Stimulated activated CD4-positive, alpha-beta T cell treated with anti-CD3 and anti-CD28 coated beads, Interleukin-1b, Interleukin-23, amount 100 ng/mL, for 1 hour (primary cell): ENCODE measurements at places on chromosomes 16 and 17.

DNA sequence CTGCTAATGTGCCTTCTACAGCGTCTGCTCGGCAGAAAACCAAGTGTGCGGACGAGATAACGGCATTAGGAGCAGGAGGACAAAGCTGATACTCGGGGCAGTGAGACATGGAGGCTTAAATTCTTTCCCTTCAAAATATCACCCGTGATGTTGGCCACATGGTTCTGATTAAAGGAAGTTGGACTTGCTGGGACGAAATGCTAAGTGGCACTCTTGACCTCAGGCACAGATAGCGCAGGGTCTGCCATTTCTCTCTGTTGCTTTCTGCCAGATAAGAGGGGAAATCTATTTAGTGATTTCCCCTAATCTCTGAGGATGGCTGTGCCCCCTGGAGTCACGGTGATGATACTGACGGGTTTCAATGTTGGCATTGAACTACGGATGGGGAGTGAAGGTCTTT, 509.6 kb upstream of the EEF2KMT start:
- DNase-seq = no peak

DNA sequence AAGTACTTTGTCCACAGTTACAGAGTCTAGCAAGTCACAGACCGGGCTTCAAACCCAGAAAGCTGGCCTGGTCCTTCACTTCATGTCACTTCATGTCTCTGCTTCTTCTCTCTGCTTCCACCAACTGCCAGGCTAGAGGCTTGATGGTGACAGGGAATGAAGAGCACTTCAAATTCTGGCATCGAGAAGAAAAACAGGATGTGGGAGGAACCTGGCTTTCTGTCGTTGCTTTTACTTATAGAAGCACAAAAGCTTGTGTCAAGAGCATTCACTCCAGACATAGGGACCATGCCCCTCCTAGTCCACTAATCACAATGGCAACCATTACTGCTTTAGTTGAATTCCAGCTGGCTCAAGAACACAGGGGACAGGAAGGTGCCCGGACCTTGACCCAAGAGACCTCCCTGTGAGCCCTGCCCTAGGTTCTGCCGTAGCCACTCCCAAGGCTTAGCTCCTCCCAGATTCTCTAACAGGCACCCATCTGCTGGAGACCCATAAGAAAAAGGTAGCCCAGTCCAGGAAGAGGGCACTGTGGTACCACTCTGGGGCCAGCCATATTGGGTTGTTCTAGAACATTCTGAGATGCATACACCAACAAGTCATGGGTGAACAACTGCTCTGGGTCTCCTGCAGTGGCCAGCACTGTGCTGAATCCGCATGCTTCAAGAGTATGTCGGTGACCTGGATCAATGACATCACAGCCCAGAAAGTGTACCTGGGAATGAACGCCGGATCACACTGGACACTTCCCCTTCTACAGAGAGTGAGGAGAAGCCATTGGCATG, 181.8 kb downstream of the C16orf95 start:
- DNase-seq = no peak

DNA sequence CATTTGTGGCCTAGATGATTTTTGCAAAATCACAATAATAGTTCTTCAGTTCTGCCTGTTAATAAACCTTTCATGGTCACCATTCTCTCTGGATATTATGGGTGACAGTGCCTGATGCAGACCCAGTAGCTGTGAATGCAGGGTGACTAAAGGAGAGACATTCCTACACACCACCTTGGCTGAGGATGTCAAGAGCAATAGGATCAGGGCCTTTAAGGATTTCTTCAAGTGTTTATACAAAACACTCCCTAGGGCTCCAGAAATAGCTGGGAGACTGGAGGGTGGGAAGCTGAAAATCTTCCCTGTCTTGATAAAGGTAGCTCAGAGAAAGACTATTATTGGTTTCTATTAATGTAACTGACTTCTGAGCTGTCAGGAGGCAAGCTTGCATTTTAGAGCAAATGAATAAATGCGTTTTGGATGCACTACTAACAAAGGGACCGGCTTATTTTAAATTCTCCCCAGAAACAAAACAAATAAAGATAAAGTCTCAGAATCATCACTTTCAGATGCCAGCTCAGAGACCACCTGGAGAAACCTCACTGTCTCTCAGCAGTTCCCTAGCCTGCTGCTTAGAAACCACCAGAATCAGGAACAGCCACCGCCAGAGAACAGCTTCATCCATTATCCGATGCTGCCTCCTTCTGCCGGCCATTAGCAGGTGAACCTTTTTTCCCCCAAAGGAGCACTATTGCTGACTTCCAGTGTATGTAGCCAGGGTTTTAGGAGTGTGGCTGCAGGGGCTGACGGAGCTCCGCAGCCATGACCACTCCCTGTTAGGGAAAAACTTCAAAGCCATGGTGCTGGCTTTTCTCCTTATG, 171.4 kb upstream of the DYNLRB2 start:
- DNase-seq = no peak

GRCh38 chr17:39231591-39232551, 6.1 kb upstream of the STAC2 start:
- DNase-seq = no peak

DNA sequence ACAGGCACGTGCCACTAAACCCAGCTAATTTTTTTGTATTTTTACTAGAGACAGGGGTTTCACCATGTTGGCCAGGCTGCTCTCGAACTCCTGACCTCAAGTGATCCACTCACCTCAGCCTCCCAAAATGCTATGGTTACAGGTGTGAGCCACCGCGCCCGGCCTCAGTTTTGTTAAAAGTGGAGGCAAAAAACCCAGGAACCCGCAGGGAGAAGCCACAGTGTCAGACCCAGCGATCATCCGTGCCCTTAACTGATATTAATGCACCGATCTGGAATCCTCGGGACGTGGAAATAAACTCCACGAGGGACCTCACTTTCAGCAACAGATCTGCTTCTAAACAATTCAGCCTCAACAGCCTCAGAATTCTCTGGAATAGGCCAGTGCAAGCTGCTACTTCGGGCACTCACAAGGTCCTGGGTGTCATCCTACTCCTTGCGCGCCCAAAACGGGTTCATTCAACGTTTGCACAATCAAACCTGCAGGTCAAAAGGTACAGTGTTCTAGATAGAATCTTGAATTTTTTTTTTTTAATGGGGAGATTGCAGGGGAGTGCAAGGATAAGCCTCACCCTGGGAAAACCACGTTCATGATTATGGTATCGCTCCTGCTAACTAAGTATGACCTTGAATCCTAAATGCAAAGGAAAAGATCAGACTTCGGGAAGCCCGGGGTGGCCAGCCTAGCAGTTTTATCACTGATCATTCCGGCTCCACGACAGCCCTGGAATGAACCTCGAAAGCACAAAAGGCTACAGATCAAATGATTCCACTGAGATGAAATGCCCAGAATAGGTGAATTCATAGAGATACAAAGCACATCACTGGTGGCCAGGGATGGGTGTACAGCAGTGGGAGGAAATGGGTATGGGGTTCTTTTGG, 22.4 kb downstream of the LITAF start:
- no peak for DNase-seq

- no peak for DNase-seq
Observed at GRCh38 chr17:55776271-55776670, 25.4 kb downstream of the PCTP start.

- no peak for DNase-seq
Observed at GRCh38 chr17:42683407-42684034, 1.2 kb downstream of the CNTNAP1 start.

GRCh38 chr17:13590441-13590840, 11.3 kb downstream of the HS3ST3A1 start:
- no peak for DNase-seq

- no peak for DNase-seq
Observed at GRCh38 chr16:66662445-66663194, 33.9 kb downstream of the CMTM4 start.

DNA sequence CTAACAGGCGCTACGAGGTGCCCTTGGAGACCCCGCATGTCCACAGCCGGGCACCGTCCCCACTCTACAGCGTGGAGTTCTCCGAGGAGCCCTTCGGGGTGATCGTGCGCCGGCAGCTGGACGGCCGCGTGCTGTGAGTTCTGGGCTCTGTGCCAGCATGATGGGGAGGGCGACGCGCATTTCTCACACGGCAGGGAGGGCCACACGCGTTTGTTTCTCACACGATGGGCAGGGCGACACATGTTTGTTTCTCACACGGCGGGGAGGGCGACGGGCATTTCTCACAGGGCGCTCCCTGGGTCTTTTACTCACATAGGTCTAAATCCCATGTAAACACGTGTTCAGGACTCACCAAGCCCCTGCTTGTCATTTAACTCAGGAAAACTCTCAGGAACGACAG, 4.4 kb downstream of the GAA start:
- no peak for DNase-seq

DNA sequence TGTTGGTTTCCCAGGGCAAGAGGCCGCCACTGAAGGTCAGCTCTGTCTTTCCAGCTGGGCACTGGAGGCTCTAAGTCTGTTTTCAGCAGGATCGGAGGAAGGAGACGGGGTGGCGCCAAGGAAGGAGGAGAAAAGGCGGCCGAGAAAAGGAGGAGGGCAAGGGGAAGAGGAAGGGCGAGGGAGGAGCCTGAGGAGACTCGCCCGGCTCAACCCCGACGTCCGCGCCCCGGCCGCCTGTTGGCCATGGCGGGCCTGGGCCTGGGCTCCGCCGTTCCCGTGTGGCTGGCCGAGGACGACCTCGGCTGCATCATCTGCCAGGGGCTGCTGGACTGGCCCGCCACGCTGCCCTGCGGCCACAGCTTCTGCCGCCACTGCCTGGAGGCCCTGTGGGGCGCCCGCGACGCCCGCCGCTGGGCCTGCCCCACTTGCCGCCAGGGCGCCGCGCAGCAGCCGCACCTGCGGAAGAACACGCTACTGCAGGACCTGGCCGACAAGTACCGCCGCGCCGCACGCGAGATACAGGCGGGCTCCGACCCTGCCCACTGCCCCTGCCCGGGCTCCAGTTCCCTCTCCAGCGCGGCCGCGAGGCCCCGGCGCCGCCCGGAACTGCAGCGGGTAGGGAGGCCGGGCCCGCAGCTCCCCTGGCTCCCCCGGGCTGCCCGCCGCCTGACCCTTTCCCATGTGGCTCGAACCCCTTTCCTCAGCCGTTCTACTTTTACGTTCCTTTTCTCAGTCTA, at the start of gene RNF135:
Gene RNF135 (plus strand): TSS at position 209 of the 737 bp plus-strand sequence. CDS start 35 bp downstream, at position 244.
- peak; percentile 3 for DNase-seq

DNA sequence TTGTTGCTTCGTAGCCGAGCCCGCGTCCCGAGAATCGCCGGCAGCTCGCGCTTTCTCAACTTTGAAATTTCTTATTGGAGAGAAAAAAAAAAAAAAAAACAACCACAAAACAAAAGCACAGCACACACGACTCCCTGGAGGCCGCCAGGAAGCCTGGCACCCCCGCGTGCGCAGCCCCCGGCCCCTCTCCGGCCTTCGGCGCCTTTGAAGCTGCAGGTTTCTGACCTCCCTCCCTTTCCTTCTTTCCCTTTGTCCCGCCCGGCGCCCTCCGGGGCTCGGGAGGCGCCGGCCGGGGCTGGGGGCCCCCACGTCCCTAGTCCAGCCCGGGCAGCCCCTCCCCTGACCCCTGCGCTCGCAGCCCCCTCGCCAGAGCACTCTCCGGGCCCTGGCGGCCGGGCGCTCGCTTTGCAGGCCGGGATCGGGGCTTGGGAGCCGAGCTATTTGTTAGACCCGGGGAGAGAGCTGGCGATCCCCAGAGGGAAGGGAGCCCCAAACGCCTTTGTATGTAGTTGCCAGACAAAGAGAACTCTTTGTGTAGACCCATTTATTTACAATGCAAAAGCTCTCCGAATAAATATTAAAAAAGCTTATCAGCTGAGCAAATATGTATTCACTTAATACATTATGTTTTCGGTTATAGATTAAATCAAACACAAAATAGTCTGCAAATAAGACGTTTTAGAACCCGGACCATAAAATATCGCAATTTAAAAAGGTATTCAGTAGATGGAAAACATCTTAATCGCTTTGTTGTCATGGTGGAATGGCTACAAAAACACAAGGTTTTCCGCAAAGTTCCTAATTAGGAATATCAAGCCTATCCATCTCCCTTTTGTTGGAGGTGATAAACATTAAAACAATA, 2.3 kb downstream of the BAHCC1 start:
- no peak for DNase-seq
